ENCODE measurements at places on chromosomes 16 and 17. TPM values are rescaled to one million over a fixed set of nuclear protein-coding genes. Genes with fewer than 3 reads are reported as not detected.

GRCh38 chr16:5556158-5556810 is 458.7 kb upstream of the EEF2KMT start:
- DNase-seq, result no peak

- DNase-seq, result no peak
These were observed 60.9 kb downstream of the RAI1 start for GRCh38 chr17:17742133-17742621.

- DNase-seq, result peak; percentile 27
These were observed 744 bp upstream of the PLXDC1 start for GRCh38 chr17:39151943-39152818.

- no peak for DNase-seq
These were observed 9.8 kb downstream of the CLCN7 start for GRCh38 chr16:1464894-1465566.

GRCh38 chr16:1333149-1333812 is at the start of gene BAIAP3:
BAIAP3 (plus strand) TSS chr16:1333645; CDS start chr16:1338550, 4,905 bp downstream.
- DNase-seq, result peak; percentile 69

GRCh38 chr17:45915263-45915662 is 20.9 kb downstream of the MAPT start:
- DNase-seq, result no peak

The CDH16 gene
- polyA plus RNA-seq, result not detected

The KRT31 gene
- not detected for polyA plus RNA-seq

The IGSF6 gene
- 0.33 TPM for polyA plus RNA-seq

Measured in B cell (primary cell).